ENCODE measurements at places on chromosomes 2 and 18.

GRCh38 chr18:2536493-2536892 lies 34.8 kb downstream of the METTL4 start:
- no peak for DNase-seq

DNA sequence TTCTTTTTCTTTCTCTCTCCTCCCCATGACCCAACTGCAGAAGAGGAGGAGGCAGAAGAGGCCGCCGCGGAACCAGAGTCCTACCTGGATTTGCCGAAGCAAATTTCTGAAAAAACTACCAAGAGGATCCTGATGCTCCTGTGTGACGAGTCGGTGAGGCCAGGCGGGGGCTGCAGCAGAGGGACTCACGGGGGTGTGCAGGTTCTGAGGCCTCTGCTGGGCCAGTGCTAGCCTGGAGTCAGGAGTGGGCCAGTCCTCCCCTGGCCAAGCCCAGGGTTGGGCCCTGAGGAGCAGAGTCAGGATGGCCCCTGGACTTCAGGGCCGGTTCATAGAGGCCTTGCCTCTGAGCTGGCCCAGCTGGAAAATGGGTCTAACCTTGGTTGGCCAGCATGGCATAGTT lies 29.3 kb downstream of the OTOF start:
- no peak for DNase-seq

DNA sequence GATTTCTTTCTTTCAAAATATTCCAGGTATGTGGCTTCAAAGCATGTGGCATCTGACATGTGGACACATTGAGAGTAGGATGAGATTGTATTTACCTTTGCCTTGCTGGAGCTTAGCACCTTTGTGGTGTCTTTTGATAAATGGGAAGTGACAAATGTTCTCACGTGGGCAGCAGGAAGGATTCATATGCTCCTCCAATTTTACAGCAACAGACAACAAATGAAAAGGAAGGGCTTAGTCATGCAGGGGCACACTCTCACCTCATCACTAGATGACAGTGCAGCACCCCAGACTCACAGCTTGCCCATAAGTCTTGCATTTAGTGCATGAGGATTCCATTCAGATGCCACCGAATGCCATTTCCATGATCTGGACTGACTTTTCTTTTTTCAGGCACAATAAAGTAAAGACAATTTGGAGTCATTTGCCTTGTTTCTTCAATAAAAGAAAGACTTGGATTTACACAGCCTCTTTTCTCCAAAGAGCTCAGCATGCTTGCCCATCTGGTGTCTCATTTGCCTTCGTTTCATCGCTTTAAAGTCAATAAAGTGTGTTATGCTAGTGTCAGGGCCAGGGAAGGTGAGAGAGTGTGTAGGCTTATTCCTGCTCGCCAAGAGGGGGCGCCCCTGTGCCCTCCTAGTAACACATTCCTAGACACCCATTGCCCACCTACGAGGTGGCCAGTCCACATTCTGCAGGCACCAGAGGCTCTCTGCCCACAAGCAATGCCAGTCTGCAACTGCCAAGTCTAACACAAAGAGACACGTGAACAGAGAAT lies 39.6 kb upstream of the DAPL1 start:
- DNase-seq: no peak

DNA sequence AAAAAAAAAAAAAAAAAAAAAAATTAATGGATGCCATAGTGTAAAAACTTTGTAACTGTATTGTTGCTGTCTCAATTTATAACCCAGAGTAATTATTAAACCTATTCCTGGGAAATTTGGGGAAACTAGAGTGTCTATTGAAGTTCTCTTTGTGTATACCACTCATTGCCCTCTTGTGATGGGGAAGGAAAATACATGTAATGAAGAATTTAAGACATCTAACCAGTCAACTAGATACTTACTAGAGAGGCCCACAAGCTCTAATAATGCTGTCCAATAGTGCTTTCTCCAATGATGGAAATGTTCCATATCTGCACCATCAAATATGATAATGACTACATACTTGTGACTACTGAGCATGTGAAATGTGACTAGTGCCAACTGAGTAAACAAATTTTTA lies 168.5 kb upstream of the SLC39A10 start:
- DNase-seq: no peak

- peak; percentile 90 for DNase-seq
These were observed 30.1 kb upstream of the CCL20 start for GRCh38 chr2:227783404-227784138.

DNA sequence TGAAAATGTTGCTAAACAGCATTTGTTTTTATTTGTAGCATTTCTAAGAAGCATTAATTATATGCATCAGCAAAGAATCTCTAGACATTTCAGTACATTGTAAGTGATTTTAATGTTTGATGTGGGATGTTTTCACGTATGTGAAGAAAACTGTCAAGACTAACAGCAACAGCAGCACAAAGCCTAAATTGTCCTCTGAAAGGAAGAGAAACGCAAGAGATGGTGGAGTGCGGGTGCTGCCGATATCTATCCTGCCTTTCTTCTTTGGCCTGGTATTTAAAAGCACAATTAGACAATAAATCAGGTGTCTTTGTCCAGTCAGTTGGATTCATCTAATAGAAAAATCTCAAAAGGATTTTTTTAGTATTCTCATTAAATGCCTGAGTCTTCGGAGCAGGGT lies 3.1 kb downstream of the TWIST2 start:
- DNase-seq: no peak
